ENCODE measurements at places on chromosomes 13 and 19. TPM values are rescaled to one million over a fixed set of nuclear protein-coding genes. Genes with fewer than 3 reads are reported as not detected.

The LGALS14 gene
- total RNA-seq: not detected

The AMER2 gene
- total RNA-seq: not detected

The ACTMAP gene
- under 0.01 TPM for total RNA-seq

The GJB6 gene
- total RNA-seq: not detected

The IGFL1 gene
- total RNA-seq: not detected

The ZNF266 gene
- 7.1 TPM for total RNA-seq
